ENCODE measurements at places on chromosomes 1 and 21. TPM values are rescaled to one million over a fixed set of nuclear protein-coding genes. Genes with fewer than 3 reads are reported as not detected.

- peak; percentile 87 for DNase-seq
Measured at GRCh38 chr1:156706657-156707416, 1.5 kb upstream of the CRABP2 start.

The ARTN gene
- not detected for total RNA-seq

GRCh38 chr1:46490406-46490655, 695 bp downstream of the DMBX1 start:
- no peak for DNase-seq

The CRYZL1 gene
- 20.0 TPM for total RNA-seq

The RGSL1 gene
- not detected for total RNA-seq

Data from fibroblast of villous mesenchyme (primary cell).